Endodermal cell (in vitro differentiated cells): ENCODE measurements at places on chromosomes 3 and 15. TPM values are rescaled to one million over a fixed set of nuclear protein-coding genes. Genes with fewer than 3 reads are reported as not detected.

DNA sequence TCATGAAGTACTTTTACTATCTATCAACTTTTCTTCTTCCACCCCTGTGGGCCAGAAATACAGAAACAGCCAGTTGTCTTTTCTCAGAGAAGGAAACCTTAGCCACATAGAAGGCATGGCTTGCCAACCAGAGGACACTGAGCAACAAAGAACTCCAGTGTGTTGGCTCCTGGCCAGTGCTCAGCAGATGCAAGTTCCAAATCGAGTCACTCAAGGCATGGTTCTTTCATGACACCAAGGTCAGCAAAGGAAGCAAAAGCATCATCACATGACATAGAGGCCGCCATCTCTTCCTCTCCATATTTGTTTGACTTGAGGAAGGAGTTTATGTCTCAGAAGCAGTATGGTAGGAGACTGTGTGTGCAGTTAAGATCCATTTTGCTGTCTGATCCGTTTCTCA lies 92.2 kb downstream of the MYLK start:
- no peaks in the 10 kb centered on the region for H3K36me3 ChIP-seq
- H3K4me3 ChIP-seq = no peak overlapping the region
- DNase-seq = no peak
- H3K4me1 ChIP-seq = peaks cover 10% of the 10 kb centered on the region
- peaks cover 63% of the 10 kb centered on the region for H3K27me3 ChIP-seq

DNA sequence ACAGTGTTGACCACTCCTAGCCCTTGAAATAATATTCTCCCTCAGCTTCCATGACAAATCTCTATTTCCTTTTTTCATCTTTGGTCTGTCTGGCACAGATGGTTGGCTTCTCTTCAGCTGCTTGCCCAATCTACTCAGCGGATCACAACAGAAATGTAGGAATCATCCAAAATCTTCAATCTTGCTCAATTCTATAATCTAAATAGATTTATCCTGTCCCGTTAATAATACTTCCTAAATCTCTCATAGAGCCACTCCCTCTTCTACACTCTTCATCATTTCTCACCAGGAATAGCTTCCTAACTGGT lies 3.8 kb downstream of the PEAK1 start:
- no peak overlapping the region for H3K27ac ChIP-seq
- peaks cover 4% of the 10 kb centered on the region for H3K4me1 ChIP-seq
- no peak overlapping the region for H3K4me3 ChIP-seq
- no peaks in the 10 kb centered on the region for H3K27me3 ChIP-seq
- no peak for DNase-seq
- no peaks in the 10 kb centered on the region for H3K36me3 ChIP-seq

DNA sequence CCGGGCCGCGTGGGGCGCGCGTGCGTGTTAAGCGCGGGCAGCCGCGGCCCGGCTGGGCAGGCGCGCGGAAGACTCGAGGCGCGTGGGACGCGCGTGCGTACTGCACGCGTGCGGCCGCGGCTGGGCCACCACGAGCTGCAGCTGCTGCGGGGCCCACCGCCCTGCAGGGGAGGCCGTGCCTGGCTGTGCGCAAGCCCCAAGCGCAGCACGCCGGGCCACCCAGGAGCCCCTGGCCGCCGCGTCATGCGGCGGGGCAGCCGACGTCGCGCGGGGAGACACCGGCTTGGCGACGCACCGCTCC lies 590 bp upstream of the TRIM71 start:
- peak; percentile 58 for DNase-seq
- peaks cover 12% of the 10 kb centered on the region for H3K4me1 ChIP-seq
- peak overlapping the region; percentile 99 for H3K27ac ChIP-seq
- H3K27me3 ChIP-seq = no peaks in the 10 kb centered on the region

DNA sequence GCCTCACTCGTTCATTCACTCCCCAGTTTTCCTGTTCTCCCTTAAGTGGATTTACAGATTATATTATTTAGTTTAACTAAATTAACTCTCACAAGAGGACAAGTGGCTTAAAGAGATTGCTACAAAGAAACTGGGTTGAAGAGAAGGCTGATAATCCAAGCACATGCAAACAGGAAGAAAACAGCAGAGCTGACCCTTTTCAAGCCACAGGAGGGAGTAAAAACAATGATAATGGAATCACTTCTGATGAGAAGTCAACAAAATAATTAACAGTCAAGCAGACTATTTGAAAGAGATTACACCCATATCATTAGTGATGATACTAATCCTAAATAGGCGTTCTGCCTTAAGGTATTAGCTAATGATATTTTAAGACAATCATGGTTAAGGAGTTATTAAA lies 31.7 kb downstream of the BOC start:
- DNase-seq = no peak
- no peak overlapping the region for H3K4me3 ChIP-seq
- H3K4me1 ChIP-seq = peaks cover 27% of the 10 kb centered on the region

DNA sequence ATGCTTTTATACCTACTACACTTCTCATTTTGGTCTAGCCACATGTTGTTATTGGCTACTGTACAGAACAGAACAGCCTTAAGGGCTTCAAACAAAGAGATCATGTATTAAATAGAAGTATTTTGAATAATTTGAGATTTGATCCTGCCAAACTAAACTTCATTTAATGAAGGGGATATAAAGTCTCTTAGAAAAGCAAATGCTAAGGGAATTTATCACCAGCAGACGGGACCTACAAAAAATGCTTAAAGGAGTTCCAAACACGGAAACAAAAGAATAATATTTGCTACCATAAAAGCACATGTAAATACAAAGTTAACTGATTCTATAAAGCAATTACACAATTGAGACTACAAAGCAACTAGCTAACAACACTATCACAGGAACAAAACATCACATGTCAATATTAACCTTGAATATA lies 23.6 kb upstream of the FMN1 start:
- no peak overlapping the region for H3K4me3 ChIP-seq
- no peaks in the 10 kb centered on the region for H3K4me1 ChIP-seq
- H3K27ac ChIP-seq = no peak overlapping the region
- H3K36me3 ChIP-seq = no peaks in the 10 kb centered on the region
- no peak for DNase-seq
- peaks cover 7% of the 10 kb centered on the region for H3K27me3 ChIP-seq

DNA sequence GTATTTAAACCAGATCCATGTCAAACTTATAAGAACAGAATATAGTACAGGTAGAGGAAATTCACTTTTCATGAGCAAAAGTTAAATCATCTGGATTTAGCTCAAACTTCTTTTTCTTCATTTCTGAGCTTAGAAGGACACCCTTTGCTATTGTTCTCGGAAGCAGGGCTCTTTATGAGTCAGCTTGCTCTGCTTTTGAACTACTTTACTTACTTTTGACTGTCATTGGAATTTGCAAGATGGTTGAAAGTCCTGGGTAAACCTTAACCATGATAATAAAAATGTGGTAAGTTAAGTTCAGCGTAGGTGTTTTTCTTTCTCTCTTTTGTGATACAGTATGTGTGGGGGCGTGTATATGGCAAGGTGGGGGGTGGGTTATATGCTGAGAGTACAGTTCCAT lies 312.7 kb upstream of the DPH6 start:
- no peak overlapping the region for H3K27ac ChIP-seq
- H3K4me1 ChIP-seq = no peaks in the 10 kb centered on the region
- no peaks in the 10 kb centered on the region for H3K36me3 ChIP-seq

GRCh38 chr3:48661501-48662144 lies 1.1 kb downstream of the CELSR3 start:
- H3K27ac ChIP-seq = peak overlapping the region; percentile 45
- DNase-seq = peak; percentile 95
- H3K4me3 ChIP-seq = peak overlapping the region; percentile 94
- H3K4me1 ChIP-seq = no peaks in the 10 kb centered on the region
- peaks cover 33% of the 10 kb centered on the region for H3K36me3 ChIP-seq
- H3K27me3 ChIP-seq = no peaks in the 10 kb centered on the region

GRCh38 chr3:57288403-57288802 lies 4.1 kb downstream of the ASB14 start:
- H3K4me3 ChIP-seq = no peak overlapping the region
- no peaks in the 10 kb centered on the region for H3K27me3 ChIP-seq
- no peaks in the 10 kb centered on the region for H3K4me1 ChIP-seq
- no peak overlapping the region for H3K27ac ChIP-seq
- no peak for DNase-seq

- H3K4me3 ChIP-seq = no peak overlapping the region
- no peaks in the 10 kb centered on the region for H3K36me3 ChIP-seq
- H3K4me1 ChIP-seq = no peaks in the 10 kb centered on the region
- DNase-seq = peak; percentile 70
Measured at GRCh38 chr3:10495003-10495402, 10.4 kb downstream of the ATP2B2 start.

Gene IL17RE
- 1.2 to 1.8 TPM (median 1.2 TPM) in 3 replicates for total RNA-seq

Gene NR1I2
- total RNA-seq = 0.12 to 0.32 TPM (median 0.20 TPM) in 3 replicates

Gene ZNF717
- total RNA-seq = not detected in 3 replicates

Gene DUOXA2
- 2.3 TPM in 1 of 3 replicates, not detected in the others for total RNA-seq

Gene TMEM202
- not detected in 3 replicates for total RNA-seq
